NCI-H82 (cell line): ENCODE measurements at places on chromosomes 6 and 20.
A peak's percentile ranks its signal among the peaks of the same experiment; 100 is the strongest.

DNA sequence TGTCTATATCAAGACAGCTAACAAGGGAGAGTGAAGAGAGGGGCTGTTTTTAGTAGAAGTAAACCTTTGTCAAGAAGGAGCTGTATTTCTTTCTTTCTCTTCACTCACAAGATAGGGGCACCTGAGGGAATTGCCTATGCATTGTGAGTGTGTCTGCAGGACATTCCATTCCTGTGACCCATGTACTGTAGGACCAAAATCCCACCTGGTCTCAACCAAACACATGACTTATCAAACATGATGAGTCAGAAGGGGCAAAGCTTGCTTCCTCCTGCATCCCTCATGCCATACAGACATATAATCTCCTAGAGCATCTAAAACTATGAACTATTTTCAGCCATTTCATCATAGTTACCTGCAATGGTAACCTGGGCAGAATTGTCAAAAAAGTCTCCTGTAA is 21.8 kb downstream of the PKHD1 start:
- no peak for DNase-seq

GRCh38 chr6:89475634-89476033 is 42.7 kb downstream of the ANKRD6 start:
- no peak for DNase-seq

GRCh38 chr6:136753624-136754023 is 38.7 kb downstream of the MAP3K5 start:
- DNase-seq, result no peak

GRCh38 chr6:122289762-122290539 is 109.5 kb upstream of the HSF2 start:
- DNase-seq, result peak; percentile 10

- DNase-seq, result no peak
These were observed 39.0 kb downstream of the PYGB start for GRCh38 chr20:25286917-25287316.

- no peak for DNase-seq
These were observed 36.0 kb upstream of the SLC35D3 start for GRCh38 chr6:136886091-136886490.

GRCh38 chr6:7562769-7563168 is 21.3 kb downstream of the DSP start:
- no peak for DNase-seq

DNA sequence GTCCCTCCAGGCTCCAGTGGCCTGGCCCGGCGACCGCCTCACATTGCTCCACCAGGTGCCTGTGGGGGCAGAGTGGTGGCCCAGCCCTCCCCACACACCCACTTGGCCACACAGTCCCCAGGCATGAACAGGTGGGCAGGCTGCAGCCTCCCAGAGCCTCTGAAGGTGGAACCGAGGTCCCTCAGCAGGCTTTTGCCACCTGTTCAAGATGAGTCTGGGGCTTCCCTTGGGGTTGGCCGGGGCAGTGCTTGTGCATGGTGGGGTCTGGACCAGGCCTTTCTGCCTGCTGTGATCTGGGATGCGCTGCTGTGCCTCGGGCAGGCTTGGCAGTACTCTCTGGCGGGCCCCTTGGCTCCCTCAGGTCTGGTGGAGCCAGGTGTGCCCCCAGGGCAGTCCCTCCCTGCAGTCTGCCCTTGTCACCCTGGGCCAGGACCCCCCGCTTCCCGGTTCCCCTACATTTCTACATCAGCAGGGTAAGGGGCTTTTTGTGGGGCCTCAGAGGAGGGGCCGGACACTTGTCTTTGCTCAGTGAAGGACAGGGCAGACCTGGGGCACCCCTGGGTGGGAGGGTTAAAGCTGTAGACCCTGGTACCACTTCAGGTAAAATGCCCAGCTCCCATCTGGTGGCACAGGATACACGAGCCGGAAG is 2.7 kb upstream of the COL9A3 start:
- no peak for DNase-seq

DNA sequence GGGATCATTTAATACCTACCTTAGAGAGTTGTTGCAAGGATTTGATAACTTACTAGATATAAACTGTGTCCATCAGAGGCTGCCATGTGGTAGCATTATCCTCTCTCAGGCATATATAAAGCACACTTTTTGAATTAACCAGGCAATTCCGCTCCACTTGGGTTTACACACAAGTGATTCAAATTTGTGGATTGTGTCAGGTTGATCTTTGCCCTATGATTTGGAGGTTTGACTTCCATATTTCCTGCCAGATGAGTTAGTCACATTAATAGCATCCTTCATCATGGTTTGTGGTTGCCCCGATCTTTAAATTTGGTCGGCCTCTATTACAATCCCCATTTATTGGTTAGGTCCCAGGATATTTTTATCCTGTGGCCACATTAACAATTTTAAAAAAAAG is 44.8 kb upstream of the CTAGE9 start:
- no peak for DNase-seq

DNA sequence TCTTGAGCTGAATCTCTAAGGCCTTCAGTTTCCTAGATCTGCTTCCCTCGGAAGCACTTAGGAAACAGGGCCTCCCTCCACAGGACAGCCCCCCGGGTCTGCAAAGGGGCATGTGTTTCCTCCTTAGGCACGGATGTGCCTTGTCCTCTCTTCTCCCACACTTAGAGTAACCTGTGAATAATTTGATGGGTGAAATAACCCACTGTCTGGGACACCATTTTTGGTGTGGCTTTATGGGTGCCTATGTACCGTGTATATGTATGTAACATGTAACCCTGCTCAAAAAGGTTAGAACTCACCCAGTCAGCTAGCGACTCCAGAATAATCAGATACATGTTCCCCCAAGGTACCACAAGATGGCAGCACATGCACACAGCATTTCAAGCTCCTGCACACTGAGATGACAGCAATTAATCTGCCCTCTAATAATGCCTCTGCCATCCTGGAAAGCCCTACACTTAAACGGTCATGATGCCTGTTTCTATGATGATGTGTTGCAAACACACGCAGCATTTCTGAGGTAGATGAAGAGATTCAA is 212.0 kb upstream of the PROKR2 start:
- peak; percentile 94 for DNase-seq

DNA sequence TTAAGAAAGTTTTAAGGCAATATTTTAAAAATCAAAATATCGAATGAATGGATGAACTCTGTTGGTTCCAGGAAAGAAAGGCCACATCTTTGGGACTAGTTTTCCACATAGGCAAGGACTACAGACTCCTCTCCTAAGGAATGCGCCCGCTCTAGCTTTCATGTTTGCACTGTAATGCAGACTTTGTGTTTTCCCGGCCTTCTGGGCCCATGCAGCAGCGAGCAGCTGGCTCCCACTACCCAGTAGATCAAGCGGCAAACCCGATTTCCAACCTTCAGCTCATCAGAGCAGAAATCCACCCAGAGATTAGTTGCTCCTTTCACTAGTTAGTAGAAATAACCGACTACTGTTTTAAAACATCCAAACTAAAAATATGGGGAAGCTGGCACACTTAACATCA is 27.7 kb downstream of the OVOL2 start:
- DNase-seq, result no peak

- no peak for DNase-seq
These were observed 26.4 kb upstream of the ADRM1 start for GRCh38 chr20:62276439-62276838.

GRCh38 chr6:136564180-136564579 is 14.0 kb upstream of the MAP7 start:
- no peak for DNase-seq

- DNase-seq, result peak; percentile 59
These were observed 9.2 kb upstream of the ZNF318 start for GRCh38 chr6:43378631-43379030.

GRCh38 chr20:56848561-56848960 is 219.5 kb downstream of the TFAP2C start:
- no peak for DNase-seq

DNA sequence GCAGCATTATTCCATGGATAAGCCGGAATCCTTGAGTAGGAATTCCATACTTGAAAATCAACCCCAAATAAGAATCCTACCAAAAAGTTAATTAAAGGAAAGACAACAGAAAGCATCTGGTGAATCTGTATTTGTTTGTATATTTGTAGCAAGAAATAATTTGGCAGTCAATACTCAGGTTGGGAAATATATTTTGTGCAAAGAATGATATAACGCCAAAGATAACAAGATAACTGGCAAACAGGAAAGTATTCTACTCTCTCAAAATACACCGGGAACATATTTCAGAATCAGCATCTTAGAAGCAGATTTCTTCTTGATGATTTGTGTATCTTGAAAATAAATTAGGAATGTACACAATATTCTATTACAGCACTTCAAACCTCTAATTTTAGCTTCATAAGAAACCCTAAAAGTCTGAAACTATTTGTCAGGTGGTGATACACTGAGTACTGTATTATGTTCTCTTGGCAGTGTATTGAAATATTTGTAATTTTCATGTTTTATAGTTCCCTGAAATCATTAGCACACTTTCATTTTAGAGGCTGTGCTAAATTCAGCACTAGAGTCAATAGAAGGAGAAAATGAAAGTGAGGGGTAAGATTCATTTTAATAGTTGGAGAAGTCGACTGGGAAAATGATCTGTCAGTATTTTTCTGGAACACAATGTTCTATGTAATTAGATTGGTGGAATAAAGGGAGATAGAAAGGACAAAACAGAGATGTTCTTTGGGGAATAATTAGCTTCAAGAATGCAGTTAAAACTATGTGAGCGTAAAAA is 879.7 kb upstream of the GJE1 start:
- DNase-seq, result no peak

DNA sequence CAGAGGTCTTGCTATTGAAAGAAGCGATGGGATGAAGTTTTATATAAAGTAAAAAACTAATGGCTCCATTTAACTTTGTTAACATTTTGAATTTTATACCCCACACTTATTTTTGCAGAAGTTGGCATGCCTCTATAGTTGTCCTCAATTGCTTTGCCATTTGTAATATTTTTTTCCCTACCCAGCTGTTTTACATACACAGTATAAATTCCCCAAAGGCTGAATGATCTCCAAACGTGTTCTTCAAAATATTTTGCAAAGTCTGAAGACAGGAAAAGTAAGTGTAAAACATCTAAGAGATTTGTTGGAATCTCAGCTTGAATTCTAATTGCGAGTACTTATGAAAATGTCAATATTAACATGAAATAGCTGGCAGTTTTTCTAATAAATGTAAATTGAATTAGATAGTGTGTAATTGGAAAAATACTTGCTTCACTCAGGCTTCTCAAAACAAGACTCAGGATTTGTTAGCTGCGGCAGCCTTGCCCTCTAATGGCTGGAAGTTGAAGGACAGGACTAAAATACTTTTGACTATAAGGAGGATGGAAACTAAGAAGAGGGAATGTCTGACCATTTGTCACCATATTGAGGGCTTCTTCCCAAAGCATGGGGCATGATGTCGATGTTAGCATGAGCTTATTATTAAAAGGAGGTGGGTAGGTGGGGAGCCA is 226.8 kb downstream of the UST start:
- peak; percentile 32 for DNase-seq

DNA sequence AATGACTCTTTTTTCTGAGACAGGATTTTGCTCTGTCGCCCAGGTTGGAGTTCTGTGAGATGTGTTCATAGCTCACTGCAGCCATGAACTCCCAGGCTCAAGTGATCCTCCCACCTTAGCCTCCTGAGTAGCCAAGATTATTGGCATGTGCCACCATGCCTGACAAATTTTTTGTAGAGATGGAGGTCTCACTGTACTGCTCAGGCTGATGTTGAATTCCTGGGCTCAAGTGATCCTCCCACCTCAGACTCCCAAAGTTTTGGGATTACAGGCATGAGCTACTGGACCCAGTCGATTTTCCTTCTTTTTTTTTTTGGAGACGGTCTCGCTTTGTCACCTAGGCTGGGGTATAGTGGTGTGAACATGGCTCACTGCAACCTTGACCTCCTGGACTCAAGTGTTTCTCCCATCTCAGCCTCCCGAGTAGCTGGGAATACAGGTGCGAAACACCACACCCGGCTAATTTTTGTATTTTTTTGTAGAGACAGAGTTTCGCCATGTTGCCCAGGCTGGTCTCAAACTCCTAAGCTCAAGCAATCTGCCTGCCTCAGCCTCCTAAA is 24.3 kb downstream of the BCL2L1 start:
- no peak for DNase-seq

DNA sequence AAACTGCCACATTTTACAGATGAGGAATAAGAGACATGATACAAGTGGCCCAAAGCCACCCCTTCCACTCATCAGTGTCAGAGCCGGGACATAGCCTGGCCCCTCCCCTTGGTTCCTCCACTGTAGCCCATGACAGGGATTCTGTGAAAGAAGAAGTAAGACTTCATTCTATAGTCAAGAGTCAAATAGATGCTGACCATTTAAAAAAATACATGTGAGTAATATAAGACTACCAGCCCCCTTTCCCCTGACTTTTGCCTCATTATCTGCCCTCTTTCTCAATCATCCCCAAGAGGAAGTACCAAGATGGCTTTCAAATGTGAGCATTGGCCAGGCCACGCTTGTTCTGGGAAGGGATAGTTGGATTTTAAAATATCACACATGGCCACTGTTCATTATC is 57.8 kb upstream of the TAB2 start:
- DNase-seq, result no peak
